ENCODE measurements at places on chromosomes 2 and 18.

- no peak for ATAC-seq
Observed at GRCh38 chr2:26559044-26559405, 81.1 kb upstream of the OTOF start.

DNA sequence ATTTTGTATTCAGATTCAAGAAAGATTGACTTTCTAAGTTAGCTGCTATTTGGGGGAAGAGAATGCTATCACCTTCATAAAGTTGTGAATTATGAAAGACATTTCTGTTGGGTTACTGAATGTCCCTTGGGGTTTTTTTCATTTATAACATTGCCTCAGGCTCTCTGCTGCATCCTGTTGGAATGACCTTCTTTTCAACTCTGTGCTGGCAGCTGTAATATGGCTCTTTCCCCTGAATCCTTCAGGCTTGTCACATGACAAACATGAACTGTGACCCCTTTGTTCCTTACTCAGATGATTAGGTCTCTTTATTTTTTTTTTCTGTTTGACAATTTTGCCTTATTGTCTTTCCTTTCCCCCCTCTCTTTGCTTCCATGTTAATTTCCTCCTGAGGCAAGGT, 159.8 kb downstream of the TAF4B start:
- no peak for ATAC-seq

GRCh38 chr2:75465317-75465984, 95.3 kb downstream of the EVA1A start:
- ATAC-seq, result no peak

DNA sequence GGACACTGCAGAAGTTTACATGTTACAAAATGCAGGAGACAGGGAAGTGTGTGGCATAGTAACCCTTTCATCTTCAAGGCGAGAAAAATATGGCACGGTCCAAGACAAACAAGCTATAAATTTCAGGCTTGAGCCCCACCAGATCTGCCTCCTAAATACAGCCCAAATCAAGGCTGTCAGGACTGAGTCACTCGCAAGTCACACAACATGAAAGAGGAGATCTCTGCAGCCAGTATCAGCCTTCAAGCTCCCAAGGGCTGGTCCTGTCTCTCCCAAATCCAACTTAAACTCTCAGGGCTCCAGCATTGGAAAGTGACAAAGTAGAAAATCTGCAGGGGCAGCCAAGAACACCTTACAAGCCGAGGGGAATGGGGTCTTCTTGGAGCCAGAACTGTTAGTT, 106.3 kb upstream of the GATA6 start:
- no peak for ATAC-seq
